ENCODE measurements at places on chromosomes 2 and 18.

GRCh38 chr18:21129566-21130216 lies 18.1 kb upstream of the ROCK1 start:
- no peak for DNase-seq

GRCh38 chr2:96485751-96486651 lies 19.2 kb downstream of the NEURL3 start:
- peak; percentile 55 for DNase-seq

- no peak for DNase-seq
Measured at GRCh38 chr2:17036361-17036760, 370.7 kb upstream of the CYRIA start.

DNA sequence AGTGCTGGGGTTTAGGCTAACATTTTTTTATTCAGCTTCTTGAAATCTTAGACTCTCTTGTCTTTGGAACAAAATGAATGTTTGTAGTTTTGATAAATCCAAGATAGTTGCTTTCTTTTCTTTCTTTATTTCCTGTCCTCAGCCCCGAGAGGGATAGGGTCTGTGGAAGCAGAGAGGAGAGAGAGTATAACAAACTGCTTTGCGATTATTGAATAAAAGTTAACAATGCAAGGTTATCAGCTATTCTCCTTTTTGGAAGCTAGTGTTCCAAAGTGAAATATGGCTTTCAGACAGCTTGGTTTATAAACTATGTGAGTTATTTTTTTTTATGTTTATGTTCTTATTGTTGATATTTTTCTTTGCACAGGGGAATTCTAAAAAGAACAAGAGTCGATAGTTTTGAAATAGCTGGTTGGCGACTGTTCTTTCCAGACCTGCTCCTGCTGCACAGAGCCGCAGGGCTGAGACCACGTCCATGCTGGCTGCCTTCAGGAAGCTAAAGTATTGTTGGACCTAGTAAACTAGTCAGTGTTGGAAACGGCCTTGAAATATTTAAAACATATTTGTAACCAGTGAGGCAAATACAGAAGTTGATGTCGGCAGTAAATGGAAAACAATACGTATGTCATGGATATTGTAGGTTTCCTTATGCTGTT lies 15.5 kb upstream of the STON1 start:
- DNase-seq, result no peak

DNA sequence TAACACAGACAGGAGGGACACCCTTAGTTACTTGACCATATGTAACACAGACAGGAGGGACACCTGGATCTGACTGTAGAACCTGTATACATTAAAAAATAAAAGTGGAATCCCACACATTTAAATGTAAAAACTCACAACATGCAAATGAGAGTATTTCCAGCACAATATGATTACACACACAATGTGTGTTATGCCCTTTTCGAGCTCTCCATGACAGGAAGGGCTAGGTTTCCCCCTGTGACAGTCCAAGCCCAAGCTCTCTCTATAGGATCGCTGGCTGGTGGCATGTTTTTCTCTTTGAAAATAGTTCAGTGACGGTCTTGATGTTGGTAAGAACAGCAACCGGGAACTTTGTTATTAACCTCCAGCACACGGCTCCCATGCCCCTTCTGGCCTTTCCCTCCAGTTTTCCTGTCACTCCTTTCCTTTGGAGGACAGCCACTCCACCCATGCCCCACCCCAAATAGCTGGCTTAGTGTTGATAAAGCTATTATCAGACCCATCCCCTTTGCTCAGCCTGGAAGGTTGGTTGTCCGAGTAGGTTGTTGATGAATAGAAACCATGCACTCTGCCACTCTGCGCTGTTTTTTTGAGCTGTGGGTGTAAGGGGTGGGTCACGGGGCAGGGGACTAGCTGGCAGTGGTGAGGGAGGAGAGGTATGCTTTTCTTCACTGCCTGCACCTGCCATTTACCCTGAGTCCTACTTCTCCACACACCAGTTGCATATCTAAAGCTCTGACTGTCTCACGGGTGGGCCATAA lies 2.7 kb downstream of the RASGRP3 start:
- DNase-seq, result no peak

DNA sequence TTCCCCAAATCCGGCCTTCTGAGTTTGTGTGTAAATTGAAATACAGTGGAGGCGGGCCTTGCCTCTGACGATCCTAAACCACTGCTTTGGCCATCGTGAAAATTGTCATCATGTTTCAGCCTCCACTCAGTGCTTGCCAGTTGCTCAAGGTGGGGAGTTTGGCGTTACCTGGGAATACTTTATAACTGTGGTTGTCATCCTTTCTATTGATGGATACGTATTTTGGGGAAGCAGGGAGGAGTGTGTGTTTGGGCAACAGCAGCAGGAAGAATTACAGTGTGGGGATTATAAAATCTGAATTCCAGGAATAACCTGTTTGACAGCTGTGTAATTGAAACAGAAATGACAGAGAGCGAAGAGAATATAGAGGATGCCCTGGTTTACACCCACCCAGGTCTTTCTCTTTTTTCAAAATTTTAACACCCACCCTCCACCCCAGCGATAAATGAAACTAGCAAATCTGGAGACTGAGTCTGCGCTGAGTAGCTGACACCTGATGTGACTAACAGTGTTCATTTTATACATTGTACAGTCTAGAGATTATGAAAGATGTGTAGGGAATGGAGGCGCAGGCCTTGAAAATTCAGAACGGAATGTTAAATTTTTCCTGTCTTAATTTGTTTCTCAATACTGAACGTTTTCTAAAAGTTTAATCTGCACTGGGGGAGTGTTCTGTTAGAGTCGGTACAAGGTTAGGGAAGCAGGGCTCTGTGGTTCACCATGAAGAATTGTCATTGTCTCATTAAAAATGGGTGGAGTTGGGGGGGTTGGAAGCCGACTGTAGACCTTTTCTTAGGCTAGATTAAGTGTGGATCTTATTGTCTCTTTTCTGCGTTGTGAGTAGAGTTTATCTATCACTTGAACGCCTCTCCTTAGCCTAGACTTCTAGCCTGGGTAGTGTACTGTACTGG lies 1.6 kb downstream of the MAP4K4 start:
- DNase-seq, result no peak

DNA sequence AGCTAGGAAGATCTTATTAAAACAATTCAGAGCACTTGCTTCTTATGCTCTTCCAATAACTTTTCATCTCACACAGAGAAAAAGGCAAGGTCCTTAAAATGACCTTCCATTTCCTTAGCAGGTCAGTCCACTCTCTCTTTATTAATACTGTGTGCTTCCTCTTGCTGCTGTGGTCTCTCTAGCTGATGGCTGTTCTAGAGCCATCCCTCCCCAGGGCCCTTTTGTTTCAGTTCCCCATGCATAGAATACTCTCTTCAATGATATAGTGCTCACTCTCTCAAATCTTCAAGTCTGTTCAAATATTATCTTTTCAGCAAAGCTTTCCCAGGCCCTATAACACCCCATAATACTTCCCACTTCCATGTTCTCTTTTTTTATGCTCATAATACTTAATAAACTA lies 469.3 kb downstream of the METTL4 start:
- DNase-seq, result no peak

DNA sequence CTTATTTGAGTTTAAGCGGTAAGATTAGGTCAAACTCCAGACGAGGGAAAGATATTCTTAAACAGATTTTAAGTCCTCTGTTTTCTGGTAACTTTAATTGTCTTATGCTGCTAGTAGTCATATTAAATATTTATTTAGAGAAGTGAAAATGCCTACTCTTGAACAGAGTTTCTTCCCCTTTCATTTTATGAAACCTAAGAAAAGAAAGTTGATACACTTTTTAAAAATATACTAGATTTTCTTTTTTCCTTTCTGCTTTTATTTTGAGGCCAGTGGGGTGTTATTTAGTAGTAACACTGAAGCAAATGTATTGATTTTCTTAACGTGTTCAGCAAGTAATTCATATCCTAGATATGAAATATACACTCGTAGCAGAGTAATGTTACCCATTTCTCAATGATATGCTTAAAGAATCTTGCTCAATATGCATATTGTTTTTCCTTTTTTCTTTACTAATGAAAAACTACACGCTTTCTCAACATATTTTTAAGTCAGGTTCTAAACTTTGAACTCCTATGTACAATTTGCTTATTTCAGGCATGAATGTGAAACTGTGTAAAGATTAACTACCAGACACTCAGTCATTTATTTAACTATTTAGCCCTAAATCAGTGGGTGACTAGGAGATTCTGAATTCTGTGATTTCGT lies 691 bp downstream of the KYNU start:
- no peak for DNase-seq

DNA sequence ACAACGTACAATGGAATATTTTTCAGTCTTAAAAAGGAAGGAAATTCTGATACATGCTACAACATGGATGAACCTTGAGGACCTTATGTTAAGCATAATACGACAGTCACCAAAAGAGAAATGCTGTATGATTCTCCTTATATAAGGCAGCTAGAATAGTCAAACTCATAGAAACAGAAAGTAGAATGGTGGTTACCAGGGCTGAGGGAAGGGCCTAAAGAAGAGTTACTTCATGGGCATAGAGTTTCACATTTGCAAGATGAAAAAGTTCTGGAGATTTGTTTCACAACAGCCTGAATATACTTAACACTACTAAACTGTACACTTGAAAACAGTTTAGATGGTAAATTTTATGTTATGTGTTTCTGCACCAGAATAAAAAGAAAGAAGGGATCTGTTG lies 113.3 kb downstream of the GALNT1 start:
- DNase-seq, result no peak

- DNase-seq, result no peak
Measured at GRCh38 chr2:168821577-168821976, 19.1 kb downstream of the NOSTRIN start.

GRCh38 chr18:11981192-11981542 lies at the start of gene IMPA2:
Gene IMPA2, plus strand, starts transcription at chr18:11981507. Its CDS starts 163 bp downstream, at chr18:11981670.
- DNase-seq, result peak; percentile 70

GRCh38 chr2:137411585-137411984 lies 552.7 kb upstream of the HNMT start:
- DNase-seq, result no peak

DNA sequence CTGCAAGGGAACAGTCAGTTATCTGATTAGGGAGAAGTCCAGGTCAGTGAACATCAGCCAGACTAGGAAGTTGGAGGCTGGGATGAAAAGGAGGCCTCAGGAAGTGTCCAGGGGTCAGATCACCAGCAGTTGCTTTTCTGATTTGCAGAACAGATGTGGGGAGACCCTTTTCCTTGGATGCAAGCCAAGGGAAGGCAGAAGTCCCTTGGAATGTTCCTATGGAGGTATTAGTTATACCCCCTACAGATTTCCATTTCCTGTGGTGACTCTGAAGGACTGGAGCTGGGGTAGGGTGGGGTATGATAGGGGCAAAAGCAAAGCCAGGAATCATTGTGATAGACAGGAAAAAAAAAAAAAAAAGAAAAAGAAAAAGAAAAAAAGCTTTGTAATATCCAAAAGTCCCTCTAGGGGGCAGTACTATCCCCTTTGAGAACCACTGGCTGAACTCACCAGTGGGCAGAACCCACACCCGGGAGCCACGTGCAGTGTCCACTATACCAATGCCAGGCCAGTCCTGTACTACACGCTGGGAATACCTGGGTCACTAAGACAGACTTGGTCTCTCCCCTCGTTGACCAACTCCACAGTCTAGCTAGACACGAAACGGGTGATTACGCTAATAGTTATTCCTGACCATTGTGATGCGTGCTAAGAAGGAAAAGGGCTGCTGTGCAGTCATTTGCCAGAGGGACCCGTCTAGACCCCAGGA lies 7.4 kb downstream of the DYSF start:
- no peak for DNase-seq

DNA sequence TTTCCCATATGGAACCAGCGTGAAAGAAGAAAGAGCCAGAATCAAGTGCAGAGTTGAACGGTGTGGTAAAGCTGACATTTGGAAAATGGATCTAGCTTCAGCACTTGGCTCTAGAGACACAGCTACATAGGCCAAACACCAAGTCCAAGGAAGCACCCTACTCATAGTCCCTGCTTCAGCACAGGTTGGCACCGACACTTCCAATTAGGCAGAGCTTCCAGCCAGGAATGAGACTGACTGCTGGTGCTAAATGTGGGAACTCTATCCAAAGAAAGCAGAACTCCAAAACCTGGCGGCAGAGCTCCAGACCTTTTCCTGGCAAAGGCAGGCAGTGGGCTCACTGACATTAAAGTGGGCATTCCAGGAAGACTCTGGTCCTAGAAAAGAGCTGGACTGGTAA lies 125.4 kb upstream of the CTNNA2 start:
- no peak for DNase-seq
